ENCODE measurements at places on chromosomes 3 and 15.

DNA sequence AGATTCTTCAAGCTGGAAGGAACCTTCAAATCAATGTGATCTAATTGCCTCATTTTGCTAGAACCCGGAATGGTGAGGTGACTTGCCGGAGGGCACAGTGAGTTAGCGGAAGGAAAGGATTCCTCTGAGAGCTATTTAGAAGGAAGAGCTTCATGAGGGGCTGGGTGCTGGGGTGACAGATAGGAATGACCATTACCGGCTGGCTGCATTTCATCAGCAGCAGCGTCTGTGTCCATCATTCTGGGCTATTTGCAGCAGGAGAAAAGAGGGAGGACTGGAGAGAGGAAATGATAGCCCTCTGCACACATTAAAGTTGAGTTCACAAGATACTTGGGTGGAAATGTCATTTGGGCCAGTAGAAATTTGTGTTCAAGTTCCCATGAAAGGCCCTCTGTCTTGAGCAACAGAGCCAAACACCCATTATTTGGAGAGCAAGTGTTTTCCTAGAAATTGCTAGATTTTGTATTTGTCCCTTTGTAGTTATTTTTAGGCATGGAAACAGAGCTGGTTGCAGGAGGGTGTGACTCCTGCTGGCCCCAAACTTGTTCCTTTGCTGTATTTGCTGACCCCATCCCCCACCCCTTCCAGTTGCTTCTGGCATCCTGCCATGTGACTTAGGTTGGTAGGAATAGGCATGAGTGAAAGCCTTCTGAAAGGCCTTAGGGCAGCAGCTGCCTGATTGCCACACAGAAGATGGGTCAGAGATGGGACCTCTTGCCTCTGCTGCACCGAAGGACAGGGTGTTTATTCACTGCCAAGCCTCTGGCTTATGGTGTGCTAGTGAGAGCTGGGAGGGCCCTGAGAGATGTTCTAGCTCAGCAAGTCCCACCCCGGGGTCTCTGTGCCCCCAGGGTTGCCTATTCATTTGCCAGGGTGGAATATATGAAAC lies 87.5 kb upstream of the PLXNA1 start:
- DNase-seq, result no peak

DNA sequence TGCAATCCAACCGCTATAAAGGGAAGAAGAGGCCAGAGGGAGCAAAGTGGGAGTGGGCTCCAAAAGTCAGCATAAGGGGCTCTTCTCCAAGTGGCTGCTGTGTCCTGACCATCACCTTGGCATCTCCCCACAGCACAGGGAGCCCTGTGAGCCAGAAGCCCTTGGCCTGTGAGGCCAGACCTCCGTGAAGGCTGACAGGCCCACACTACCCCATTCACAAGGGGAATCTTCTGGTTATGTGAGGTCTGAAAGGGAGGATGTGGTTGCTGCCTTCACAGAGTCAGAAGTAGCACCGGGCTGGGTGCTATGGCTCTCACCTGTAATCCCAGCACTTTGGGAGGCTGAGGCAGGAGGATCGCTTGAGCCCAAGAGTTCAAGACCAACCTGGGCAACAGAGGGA lies 2.6 kb upstream of the ULK3 start:
- no peak for DNase-seq

DNA sequence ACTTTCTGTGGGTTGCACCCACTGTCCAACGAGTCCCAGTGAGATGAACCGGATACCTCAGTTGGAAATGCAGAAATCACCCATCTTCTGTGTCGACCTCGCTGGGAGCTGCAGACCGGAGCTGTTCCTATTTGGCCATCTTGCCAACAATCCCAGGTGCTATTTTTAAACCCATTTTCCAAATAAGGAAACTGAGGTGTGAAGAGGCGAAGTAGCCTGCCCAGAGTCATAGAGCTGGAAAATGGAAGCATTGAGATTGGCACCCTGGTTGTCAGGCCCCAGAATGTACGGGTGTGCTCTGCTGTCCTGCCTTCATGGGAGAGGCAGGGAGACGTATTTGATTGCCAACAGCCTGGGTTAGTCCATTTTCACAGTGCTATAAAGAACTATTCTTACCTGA lies 39.6 kb downstream of the TMEM266 start:
- no peak for DNase-seq

DNA sequence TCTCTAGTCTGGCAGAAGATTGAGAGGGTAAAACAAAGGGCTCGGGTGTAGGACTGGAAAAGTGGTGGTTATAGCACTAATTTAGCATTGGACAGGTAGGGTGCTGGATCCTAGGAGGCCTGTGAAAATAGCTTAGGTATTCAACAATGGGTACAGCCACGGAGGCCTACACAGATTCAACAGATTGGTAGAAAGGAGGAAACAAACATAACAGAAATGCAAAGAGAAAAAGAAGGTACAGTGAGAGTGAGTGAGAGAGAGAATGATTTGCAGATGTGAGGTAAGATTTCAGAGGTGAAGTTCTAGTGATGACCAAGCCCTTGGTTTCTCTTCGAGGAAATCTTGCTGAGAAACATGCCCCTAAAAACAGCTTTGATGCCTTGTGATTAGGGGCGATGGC lies 37.9 kb downstream of the ADIPOQ start:
- DNase-seq, result no peak

- DNase-seq, result no peak
These were observed 39.4 kb downstream of the CD200 start for GRCh38 chr3:112372396-112372795.

GRCh38 chr15:68765602-68766368 lies 54.9 kb downstream of the ANP32A start:
- no peak for DNase-seq

DNA sequence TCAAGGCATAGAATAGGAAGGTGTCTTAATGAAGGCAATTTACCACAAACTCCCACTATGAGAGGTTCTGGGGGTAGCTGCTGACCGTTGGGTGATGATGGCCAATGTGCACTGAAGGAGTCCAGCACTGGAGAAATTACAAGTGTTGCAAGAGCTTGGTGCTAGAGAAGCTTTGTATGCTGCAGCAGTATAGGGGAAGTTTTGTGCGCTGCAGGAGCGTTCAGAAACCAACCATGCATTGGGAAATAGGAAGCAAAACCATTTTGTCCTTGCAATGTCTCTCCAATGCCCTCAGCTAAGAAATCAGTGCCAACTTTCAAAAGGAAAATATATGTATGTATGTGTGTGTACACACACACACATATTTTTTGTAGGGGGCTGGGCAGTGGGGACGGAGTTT lies 441.6 kb upstream of the NAALADL2 start:
- no peak for DNase-seq

DNA sequence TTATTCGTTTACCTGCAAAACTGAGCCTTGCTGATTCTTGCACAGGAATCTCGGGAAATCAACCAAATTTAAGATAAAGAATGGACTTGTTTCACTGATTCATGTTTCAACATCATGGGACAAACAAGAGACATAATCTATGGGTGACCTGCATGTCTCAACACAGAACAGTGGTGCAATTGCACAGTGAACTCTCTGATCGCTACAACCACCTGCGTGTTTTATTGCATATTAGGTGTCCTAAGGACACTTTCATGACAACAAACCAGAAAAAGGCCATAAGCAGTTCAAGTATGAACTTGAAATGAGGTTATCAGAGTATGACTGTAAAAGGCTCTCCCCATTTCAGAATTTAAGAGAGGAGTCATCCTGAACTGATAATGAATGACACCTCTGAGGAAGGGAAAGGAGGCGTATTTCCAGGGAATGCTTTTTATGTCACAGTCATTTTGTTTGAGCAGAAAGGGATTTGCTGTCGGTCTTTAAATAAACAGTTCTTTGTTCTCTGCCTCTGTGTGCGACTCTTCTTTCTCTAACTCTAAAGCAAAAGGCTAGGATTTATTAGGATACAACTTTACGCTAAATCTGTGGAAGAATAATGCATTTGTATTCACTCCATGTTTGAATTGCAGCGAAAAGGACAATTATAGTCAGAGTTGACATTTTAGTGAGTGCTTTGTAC lies 167.2 kb downstream of the RBMS3 start:
- DNase-seq, result no peak

GRCh38 chr3:55449527-55449926 lies 37.6 kb downstream of the WNT5A start:
- no peak for DNase-seq

DNA sequence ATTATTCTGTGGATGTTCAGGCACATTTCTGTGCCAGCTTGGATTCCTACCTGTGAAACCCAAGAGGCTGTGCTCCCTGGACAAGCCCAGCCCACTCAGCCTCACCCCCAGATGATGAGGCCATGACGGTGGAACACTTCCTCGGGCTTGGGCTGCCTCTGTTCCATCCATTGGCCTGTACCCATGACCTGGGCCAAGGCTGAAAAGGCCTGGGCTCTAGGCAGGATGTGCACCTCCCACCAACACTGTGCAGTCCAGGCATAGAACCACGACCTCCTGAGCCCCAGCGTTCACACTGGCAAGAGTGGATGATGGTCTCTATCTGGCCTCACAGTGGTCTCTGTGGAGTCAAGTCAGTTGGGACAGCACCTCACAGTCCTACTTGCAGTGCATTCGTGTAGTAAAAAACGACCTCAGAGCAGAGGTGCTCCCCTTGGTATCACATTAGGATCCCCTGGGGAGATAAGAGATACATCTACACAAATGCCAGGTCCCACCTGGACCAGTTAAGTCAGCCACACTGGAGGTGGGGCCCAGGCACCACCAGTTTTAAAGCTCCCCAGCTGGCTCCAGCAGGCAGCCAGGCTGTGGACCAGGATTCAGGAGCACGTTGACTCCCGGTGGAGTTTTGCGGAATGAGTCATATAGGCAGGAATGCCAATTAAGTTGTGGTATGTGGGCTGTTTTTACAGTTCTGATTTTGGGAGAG lies 39.0 kb upstream of the IGF1R start:
- no peak for DNase-seq

DNA sequence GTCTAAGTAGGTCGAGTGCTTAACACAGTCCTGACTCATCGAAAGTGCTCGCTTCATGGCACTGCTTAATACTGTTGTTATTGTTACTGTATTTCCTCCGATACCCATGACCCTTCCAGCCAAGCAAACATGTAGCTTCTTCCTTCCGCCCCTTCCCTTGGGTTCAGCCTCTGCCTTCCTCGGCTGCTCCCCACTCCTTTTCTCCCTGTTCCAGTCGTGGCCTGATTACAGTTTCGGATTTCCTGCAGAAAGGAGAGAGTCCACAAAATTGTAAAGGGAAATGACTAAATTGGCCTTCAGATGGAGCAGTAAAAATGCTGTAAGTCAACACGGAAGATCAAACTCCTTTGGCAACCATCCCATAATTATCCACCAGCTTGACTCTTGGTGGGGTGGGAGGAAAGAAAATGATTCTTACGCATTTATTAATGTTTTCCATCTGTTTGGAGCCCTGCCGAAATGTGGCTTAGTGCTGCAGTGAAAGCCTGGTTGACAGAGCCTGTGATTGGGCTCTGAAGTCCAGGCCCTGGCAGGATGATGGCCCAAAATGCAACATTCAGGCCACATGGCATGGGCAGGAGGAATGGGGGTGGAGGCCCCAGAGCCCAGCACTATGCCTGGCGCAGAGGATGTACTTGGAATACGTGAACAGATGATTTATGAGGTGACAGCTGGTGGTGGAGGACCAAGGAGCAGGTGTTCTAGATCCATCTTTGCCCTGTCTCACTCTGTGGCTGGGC lies 37.6 kb downstream of the FAM3D start:
- peak; percentile 90 for DNase-seq

GRCh38 chr3:25558121-25558520 lies 106.6 kb downstream of the TOP2B start:
- DNase-seq, result no peak

DNA sequence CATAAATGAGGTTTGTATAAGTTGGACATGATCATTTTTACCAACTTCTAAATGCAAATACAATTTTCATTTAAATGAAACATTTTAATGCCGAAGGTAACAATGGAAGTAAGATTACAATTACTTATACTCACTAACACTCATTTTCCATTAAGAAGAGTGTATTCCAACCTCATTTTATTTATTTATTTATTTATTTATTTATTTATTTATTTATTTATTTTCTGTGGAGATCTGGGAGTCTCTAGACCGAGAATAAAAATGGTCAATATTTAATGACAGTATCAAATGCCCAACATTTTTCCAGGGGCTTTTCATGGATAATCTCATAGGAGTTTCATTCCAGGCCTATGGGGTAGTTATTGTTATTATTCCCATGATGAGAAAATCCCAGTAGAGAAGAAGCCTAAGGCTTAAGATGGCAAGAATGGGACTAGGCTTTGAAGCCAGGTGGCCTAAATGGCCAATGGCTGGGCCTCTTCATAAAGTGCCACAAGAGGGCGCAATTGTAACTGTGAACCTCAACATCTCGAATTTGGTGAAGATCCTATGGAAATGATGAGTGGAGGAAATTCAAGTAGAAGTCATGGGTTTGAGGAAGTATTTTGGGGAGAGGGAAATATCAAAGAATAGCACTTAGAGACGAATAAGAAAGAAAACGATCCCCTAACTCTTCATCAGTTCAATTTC lies 21.3 kb downstream of the VGLL3 start:
- no peak for DNase-seq

GRCh38 chr3:187012609-187013051 lies 82.3 kb downstream of the ST6GAL1 start:
- no peak for DNase-seq

DNA sequence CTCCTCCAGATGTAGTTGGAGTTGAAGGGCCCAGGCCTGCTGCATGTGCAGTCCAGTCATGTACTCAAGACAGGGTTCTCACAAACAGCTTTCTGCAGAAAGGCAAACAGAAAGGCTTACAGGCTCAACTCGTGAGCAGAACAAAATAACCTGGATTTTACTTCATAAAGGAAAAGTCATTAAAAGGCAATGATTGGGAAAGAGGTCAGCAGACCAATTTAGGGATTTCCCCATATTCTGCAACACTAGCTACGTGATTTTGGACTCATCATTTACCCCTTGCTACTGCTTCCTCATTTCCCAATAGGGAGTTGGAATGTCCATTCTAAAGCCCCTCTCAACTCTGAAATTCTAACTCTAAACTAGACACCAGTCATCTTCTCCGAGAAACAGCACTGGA lies 18.1 kb downstream of the METTL6 start:
- no peak for DNase-seq

DNA sequence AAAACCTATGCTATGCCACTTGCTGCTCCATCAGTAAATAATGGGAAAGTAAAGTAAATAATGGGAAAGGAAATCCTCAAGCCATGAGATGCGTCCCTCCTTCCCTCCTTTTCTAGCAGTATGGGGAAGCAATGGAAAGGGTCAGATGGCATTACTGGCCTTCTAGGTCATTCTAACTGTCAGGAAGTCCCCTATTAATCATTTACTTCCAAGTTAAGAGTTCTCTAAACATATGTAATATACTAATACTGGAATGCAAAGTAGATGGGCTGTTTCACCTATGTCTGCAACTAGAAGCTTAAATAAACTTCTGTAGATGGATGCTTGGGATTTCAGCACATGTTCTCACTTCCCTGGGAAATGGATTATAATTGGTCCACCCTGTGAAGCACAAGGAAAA lies 55.9 kb downstream of the MDFIC2 start:
- DNase-seq, result no peak

- DNase-seq, result no peak
These were observed 52.6 kb upstream of the USP3 start for GRCh38 chr15:63451671-63452315.

- DNase-seq, result no peak
These were observed 20.4 kb downstream of the CD200 start for GRCh38 chr3:112353365-112353764.

- DNase-seq, result no peak
These were observed 21.6 kb downstream of the QTRT2 start for GRCh38 chr3:114078126-114078525.
